ENCODE measurements at places on chromosomes 4 and X.

DNA sequence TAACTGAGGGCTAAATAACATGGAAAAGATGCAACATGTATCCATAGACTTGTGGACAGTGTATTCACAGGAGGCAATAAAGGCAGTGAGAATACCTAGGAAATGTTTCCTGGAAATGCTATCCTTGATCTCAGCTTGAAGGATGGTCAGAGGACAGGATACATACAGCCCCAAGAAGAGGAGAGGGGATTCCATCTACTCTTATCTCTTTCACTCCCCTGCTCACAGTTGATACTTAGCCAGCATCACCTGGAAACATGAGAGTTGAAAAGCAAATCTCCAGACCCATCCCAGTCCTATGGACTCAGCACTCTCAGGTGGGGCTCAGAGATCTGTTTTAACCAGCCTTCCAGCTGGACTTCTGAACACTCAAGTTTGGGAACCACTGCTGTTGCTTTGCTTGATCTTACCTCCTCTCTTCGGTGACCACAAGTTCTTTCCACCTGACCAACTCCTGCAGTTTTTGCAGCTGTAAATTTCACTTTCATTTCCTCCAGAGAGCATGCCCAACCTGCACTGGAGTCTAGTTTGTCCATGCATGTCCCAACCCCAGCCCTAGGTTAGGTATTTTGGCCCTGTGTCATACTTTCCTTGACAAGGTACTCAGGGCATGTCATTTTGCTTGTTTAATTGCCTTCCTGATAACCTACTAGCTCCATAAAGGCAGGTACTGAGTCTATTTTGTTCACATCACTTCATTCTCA, 10.4 kb downstream of the RELL1 start:
- DNase-seq = no peak

- no peak for DNase-seq
Measured at GRCh38 chrX:29477878-29478277, 737.5 kb upstream of the MAGEB2 start.

GRCh38 chr4:42018451-42018850, 28.1 kb downstream of the SLC30A9 start:
- DNase-seq = no peak

GRCh38 chrX:153970357-153971123, 1.1 kb downstream of the HCFC1 start:
- peak; percentile 48 for DNase-seq

- no peak for DNase-seq
Measured at GRCh38 chrX:7068939-7069367, 78.6 kb upstream of the STS start.

GRCh38 chrX:29617276-29617675, 598.1 kb upstream of the MAGEB2 start:
- DNase-seq = no peak

GRCh38 chr4:80382090-80382832, 46.7 kb downstream of the CFAP299 start:
- no peak for DNase-seq

DNA sequence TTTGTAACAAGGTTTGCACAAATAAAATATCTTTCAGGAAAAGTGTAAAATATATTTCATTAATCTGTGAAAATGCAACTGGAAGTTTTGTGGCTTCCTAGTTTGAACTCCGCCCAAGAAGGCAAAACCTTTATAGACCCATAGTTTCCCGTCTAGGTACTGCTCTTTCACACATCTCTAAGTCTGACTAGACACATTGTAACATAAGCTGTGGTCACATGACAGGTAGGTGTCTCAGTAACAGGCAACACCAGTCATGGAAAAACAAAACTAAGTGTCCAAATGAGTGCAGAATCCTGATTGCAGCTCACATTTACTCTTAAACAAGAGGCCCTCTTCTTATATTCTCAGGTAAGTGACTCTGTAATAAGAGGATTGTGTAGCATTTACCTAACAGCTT, 55.6 kb downstream of the SNCA start:
- DNase-seq = no peak

- DNase-seq = no peak
Measured at GRCh38 chr4:165222651-165222994, 15.3 kb downstream of the KLHL2 start.

Measured in CD4-positive, alpha-beta T cell (primary cell).